ENCODE measurements at places on chromosomes 12 and 14.

- DNase-seq, result no peak
These were observed 249.1 kb upstream of the PPFIA2 start for GRCh38 chr12:82008251-82008650.

- no peak for DNase-seq
These were observed 35.3 kb upstream of the CSRNP2 start for GRCh38 chr12:51118706-51119105.

DNA sequence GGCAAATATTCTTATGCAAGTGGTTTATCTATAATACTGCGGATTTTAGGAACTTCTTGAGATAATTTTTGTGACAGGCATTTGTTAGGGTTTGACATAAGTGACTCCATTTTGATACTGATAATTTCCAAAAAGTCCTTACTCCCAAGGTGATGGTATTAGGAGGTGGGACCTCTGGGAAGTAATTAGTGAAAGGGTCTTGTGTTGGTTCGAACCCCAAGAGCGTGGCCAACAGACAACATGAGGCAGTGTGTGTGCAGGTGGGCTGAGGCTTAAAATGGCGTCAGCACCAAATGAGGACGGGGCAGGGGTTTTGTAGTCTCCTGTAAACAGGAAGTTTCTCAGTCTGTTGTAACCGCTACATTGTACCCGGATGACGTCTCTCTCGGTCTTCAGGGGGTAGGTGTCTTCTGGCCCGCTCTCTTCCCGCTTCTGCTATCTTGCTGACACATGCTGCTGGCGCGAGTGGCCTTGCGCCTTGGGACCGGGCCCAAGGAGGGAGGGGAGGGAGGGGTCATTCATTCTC, 1.7 kb upstream of the C12orf43 start:
- DNase-seq, result no peak

DNA sequence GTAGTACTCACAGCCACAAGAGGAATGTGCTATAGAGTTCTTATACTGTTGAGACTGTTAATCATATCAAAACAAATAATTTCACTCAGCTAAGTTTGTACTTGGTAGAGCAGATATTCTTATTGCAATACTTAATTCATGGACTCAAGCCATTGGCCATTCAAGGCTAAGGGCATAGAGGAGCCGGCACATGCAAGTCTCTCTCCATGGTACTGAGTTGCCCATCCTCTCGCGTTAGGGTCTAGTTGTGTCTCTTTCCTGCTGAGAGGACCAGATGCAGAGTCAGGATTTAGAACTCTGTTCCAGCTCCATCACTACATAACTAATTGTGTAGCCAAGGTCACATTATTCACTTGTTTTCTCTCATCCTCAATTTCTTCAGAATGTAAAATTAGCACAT, 14.4 kb upstream of the TUNAR start:
- DNase-seq, result no peak

- no peak for DNase-seq
These were observed 215.7 kb downstream of the SYT10 start for GRCh38 chr12:33223956-33224355.

- DNase-seq, result no peak
These were observed 54.5 kb downstream of the VCPKMT start for GRCh38 chr14:50061664-50062437.

DNA sequence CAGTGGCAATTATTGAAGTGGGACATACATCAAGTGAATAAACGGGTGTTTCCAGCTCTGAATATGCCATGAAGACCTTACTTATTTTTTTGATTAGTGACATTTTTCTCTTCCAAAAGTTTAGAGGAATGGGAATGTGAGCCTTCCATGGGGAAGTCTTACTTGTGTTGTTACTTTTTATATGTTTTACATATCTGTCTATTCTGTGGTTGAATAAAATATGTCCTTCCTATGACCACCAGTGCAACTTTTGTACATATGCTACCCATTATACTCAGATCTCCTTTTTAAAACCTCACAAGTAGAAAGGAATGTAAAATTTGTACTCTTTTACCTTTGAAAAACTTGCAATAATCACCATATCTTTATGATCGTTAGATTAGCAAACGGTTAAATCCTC, 132.7 kb downstream of the MSRB3 start:
- no peak for DNase-seq

DNA sequence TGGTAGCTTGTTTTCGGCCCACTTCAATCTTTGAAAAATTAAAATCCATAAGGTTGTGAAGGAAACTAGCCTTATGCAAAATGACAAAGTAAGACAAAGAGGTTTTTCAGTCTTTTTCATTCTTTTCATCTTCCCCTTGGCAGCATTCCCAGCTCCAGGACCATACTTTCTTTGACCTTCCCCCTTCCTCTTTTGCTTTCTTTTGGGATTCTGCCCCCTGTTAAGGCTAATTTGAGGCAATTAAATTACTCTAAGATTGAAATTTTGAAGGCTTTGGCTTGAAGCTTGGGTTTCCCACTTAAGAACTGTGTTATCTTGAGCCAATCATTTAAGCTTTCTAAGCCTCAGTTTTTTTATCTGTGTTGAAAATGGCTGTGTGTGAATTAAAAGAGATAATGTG, 124.9 kb downstream of the DACT1 start:
- DNase-seq, result no peak

DNA sequence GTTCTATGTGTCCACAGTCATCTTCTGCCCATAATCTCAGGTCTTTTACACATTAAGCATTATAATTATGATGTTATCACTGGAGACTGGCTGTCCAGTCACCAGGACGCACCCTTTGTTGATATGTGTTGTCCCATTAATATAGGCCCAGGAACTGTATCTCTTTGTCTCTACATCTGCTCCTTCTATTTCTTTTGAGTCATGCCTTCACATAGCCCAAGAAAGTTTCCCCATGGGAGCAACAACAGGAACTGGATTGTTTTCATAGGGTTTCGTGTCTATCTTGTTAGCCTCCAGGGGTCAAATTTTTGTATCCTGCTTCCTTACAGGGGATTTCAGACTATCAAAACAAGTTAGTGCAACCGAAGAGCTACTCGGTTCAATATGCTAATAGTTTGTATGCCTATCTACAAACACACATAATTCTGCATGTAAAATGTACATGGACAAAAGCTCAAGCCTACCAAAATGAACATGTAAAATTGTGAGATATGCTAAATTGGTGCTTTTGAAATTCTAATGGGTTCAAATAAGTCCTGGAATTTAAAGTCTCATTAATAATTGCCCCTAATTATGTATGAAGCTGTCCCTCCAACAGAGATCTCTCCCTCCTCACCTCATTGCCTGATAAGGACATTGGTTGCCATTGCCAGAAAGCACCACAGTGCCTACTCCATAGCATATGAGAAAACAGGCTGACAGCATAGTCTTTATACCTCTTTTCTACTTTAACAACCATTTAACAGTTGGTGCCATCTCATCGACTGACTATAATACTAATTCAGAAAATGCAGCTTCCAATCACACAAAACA, 99.8 kb upstream of the DIO2 start:
- DNase-seq, result no peak

GRCh38 chr12:82876075-82876474, 189.4 kb downstream of the TMTC2 start:
- DNase-seq, result no peak

- no peak for DNase-seq
These were observed 7.7 kb upstream of the DYRK2 start for GRCh38 chr12:67640863-67641262.

DNA sequence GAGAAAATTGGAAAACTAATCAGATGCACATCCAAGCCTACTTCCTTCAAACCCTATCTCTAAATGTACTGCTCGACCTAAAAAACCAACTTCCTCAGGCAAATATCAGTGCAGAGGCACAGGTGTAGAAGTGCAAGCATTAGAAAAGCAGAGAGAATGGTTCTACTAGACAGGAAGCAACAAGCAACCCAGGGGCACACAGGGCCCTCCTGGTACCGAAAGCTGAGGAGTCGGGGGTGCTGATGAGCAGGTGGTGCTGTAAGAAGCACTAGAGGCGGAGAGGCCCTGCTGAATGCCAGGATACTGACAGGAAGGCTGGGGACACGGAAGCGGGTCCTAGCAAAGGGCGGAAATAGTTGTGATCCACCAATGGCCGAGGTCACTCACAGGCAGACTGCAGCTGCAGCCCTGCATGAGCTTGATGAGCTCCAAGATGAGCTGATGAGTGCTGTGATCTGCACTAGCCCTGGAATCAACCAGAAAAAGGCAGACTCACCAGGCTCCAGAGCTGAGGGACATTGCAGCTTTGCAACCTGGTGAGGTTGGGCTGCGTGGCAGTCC, 85.9 kb downstream of the TTC7B start:
- DNase-seq, result no peak

DNA sequence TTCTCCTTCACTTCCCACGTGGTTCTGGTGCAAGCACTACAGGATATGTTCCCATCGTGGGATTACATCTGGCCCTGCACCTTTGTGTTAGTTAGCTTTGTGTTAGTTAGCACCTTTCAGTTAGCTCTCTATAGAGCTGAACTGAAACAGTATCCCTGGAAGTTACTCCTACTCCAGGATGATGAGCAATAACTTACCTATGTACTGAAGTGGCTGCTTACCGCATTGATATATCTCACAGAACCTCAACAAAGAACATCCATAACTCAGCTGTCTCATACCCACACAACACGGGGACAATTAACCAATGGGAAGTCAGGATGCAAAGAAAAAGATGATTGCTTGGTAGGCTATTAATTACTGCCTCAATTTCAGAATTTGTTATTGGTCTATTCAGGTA, 146.6 kb downstream of the ASCL4 start:
- DNase-seq, result no peak

GRCh38 chr12:92186038-92186470, 40.4 kb upstream of the BTG1 start:
- DNase-seq, result no peak

DNA sequence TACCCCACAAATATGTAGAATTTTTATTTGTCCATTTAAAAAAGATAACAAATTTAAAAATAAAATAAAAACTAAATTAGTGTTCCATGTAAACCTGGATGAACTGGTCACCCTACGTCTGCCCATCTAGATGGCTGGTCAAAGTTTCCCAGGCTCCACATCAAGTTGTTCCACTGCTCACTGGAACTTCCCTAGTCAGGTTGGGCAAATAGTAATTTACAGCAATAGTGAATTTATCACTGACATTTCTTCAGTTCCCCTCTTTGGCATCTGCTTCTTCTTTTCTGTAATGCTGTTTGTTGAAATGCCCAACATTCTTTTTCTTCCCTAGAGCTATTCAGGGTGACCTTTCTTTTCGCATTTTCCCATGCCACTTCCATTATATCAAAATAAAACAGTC, 272.7 kb upstream of the BTG1 start:
- DNase-seq, result no peak

- no peak for DNase-seq
These were observed 923.0 kb upstream of the TMEM132C start for GRCh38 chr12:127343940-127344339.

- no peak for DNase-seq
These were observed 1.1 kb downstream of the CCDC184 start for GRCh38 chr12:48184549-48184922.

DNA sequence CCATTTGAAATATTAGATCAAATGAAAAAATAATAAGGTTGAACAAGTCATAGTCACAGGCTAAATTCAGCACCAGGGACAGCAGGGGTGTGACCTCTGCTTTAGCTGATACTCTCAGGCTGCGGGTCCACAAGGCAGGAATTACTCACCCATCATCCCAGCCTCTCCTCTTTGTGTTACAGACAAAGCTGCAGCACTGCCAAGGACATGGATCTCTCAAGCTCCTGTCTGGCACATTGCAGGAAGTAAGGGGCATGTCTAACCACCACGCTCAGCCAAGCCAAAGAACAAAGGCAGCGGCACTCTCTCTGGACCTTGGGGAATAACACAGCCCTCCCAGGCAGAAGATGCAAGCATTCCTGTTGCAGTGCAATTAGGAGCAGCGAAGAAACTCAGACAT, 783.8 kb downstream of the VRK1 start:
- no peak for DNase-seq

DNA sequence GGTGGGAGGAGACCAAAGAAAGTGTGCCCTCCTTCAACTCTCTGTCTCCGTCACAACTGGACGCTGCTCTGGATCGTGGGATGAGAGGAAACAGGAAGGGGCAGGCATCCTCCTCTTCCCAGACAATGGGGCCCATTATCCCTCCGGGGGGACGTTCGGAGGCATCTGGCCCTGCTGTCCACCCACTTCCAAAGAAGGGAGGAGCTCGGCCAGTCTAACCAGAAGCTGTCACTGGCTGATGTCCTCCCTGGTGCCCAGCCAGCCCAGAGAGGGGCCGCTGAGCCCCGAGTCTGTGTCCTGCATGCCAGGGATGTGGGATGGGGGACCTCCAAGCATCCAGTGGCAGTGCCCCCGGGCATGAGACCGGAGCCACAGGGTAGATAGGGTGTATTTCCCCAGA, 39.8 kb upstream of the MEG3 start:
- DNase-seq, result no peak

GRCh38 chr14:58942516-58942915, 246.0 kb upstream of the DAAM1 start:
- no peak for DNase-seq

GRCh38 chr12:33653362-33653761, 213.7 kb upstream of the SYT10 start:
- DNase-seq, result no peak

DNA sequence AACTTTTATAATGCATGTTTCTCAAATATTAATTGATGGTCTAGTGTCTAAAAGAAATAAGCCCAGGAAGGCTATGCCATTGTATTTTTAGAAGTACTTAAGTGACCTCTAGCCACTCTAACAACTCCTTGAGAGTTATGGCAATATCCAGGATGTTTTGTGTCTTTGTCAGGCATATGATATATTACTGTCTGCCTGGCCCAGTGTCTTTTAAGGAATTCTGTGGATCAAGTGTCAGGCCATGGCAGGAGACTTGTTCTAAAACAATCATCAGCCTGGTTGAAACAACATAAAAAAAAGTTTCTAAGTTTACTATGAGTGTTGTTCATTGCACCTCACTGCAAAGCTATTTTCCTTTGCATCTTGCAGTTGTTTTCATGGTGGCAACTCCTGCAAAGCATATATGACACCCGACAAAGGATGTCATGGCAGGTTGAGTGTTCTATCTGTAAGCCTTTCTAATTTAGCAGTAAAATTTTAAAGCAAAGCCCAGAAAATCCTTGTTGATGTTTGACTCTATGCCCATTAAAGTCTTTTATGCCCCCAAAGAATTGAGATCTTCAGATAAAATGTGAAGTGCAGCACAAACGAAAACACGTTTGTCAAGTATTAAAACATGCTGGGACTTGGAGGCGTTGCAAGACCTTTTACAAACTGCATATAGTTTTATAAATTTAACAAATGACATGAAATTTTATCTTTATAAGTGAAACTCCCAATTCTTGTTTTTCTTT, 89.5 kb upstream of the SLC38A2 start:
- DNase-seq, result no peak

DNA sequence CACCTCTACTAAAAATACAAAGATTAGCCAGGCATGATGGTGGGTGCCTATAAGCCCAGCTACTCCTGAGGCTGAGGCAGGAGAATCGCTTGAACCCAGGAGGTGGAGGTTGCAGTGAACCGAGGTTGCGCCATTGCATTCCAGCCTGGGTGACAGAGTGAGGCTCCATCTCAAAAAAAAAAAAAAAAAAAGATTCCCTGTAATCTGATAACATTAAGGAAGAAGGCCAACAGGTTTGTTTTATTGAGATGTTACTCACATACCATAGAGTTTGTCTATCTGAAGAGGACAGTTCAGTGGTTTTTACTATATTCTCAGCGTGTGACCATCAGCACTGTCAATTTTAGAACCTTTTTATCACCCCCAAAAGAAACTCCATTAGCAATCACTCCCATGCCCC, 37.5 kb downstream of the TSPAN9 start:
- DNase-seq, result no peak

GRCh38 chr14:103543140-103543539, 14.1 kb downstream of the TRMT61A start:
- DNase-seq, result no peak

Measured in activated CD4-positive, alpha-beta T cell treated with anti-CD3 and anti-CD28 coated beads for 24 hours (primary cell).